ENCODE measurements at places on chromosomes 7 and 10. TPM values are rescaled to one million over a fixed set of nuclear protein-coding genes. Genes with fewer than 3 reads are reported as not detected.

- no peak for DNase-seq
Observed at GRCh38 chr7:106982415-106982814, 62.1 kb upstream of the PRKAR2B start.

Gene KLHL7
- total RNA-seq: 30.7 TPM

DNA sequence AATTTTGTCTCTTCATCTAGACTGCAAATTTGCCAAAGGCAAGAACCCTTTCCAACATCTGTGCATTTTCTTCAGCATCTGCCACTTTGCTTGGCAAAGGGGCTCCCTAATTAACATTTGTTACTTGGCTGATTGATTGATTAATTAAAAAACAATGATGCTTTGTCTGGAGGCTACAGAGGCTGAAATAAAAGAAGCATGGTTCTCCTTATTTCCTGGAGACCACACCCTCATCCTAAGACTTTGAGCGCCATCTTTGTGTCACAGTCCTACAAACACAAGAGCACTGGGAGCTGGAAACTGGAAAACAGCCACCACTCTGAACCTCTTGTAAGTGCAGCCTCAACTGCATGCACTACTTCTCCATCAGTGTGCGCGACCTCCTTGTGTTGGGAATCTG lies 189.2 kb downstream of the C7orf25 start:
- no peak for DNase-seq

DNA sequence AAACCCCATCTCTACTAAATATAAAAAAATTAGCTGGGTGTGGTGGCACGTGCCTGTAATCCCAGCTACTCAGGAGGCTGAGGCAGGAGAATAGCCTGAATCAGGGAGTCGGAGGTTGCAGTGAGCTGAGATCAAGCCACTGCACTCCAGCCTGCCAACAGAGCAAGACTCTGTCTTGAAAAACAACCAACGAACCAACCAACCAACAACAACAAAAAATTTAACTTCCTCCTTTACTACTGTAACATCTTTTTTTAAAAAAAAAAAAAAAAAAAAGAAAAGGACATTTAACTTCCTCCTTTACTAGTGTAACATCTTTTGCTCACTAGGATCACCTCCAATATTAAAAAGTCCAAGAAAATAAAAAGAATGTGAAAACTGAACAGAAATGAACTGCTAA lies 92.3 kb upstream of the TMEM168 start:
- no peak for DNase-seq

Data from skin of body (tissue), 3 donors.